Left colon (tissue), 2 donors: ENCODE measurements at places on chromosomes 12 and 14. TPM values are rescaled to one million over a fixed set of nuclear protein-coding genes. Genes with fewer than 3 reads are reported as not detected.

The SELPLG gene
- 1.3 TPM for total RNA-seq

DNA sequence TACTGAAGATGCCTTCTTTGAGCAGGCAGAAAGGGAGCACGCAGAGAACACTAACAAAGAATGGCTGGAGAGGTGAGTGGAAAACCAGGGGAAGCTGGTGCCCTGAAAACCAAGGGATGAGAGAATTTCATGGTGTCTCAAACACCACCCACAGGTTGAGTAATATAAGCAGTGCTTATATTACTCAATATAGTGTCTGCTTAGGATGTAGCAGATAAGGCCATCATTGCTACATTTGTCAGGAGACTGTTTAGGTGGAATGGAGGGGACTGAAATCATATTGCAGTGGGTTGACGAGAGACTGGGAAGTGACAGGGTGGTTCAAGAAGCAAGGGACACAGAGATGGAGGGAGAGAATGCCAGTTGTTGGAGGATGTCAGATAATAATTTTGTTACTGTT lies 20.6 kb downstream of the PKP2 start:
- DNase-seq = no peak

DNA sequence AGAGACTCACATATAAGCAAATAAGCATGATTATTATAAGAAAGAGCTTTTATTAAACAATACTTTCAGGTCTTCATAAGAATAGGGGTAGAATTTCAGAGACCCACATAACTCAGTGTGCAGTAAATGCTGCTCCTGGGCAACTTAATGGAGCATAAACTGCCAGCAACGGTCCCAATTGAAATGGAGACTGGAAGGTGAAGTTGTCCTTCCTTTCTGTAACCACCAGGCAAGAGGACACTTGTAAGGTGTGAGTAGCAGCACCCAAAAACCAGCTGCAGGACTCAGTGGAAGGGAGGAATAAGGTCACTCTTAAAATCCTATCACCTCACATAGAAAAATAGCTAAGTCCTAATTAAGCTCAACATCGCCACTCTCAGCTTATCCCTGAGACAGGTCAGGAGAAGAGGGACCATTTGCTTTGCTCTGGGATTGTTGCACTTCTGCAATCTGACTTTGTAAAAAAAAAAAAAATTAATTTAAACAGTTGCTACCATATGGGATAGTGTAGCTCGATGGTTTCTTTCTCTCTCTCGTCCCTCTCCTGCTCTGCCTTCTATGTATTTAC lies 22.7 kb upstream of the LTA4H start:
- no peak for DNase-seq

GRCh38 chr14:105118646-105119407 lies 49.7 kb downstream of the JAG2 start:
- no peak for DNase-seq

- no peak for DNase-seq
These were observed 249.9 kb upstream of the RGS6 start for GRCh38 chr14:71682337-71682736.

GRCh38 chr12:104290320-104290719 lies 13.2 kb upstream of the EID3 start:
- no peak for DNase-seq
